Activated CD8-positive, alpha-beta memory T cell treated with anti-CD3 and anti-CD28 coated beads, Interleukin-2, amount 10 ng/mL, durations not matched to agents 7 days and 5 days (primary cell): ENCODE measurements at places on chromosomes 5 and 9. TPM values are rescaled to one million over a fixed set of nuclear protein-coding genes. Genes with fewer than 3 reads are reported as not detected.

The MSMP gene
- total RNA-seq: not detected

The TLX3 gene
- total RNA-seq: not detected

The TMEM215 gene
- total RNA-seq: not detected

DNA sequence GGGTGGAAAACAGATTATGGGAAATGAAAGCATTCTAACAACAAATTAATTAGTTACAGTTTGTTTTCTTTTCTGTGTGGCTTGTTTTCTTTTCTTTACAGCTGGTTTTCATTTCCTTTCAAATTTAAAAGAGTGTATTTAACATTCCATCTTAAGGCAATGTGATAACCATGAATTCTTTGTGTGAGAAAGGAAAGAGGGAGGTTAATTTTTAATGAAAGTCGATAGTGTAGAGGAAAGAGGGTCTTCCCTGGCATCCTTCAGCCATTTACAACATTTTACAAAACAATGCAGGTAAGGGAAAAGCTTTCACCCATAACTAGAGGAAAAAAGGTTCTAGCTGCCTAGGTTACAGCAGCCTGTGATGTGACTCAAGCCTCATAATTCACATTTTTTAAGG lies 43.9 kb upstream of the IL33 start:
- H3K27me3 ChIP-seq: peaks cover 7% of the 10 kb centered on the region
- DNase-seq: no peak
- no peak overlapping the region for H3K27ac ChIP-seq
- no peaks in the 10 kb centered on the region for H3K4me1 ChIP-seq
- H3K36me3 ChIP-seq: peaks cover 2% of the 10 kb centered on the region

The SERF1B gene
- 6.0 TPM for total RNA-seq

DNA sequence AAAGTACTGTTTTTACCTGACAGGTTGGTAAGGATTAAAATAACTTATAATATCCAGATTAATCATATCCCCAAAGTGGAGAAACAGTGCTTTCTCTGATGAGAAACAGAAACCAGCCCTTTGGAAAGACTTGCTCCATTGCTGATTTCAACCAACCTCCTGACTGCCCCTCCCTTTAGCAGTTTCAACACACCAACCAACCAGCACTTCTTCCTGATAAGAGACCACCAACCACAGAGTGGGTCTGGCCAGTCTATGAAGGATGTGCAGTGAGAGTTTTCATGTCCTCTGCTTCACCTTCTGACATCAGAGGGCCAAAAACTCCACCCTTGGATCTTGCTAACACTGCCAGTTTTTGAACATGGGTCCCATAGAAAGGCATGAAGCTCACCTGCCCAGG lies 28.1 kb downstream of the RIGI start:
- H3K27ac ChIP-seq: peak overlapping the region; percentile 29
- peaks cover 62% of the 10 kb centered on the region for H3K36me3 ChIP-seq
- no peak for DNase-seq
- H3K27me3 ChIP-seq: no peaks in the 10 kb centered on the region
- no peak overlapping the region for H3K4me3 ChIP-seq
- H3K4me1 ChIP-seq: peaks cover 6% of the 10 kb centered on the region

DNA sequence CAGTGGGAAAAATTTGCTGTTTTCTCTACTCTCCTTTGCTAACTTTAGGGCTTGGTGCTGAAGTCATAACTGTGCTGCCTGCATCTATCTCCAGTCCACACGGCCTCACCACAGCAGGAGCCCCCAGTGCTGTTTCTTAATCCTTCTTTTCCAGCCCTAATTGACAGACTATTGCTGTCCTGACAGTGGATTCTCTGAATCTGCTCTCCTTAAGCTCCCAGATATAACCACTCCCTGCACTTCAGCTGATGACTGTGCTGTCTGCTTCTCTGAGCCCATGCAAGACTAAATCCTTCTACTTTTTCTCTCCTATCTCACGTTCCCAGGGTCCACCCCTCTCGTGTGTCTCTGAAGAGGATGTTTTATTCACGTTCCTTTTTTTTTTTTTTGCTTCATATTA lies 19.7 kb upstream of the GRIA1 start:
- H3K4me1 ChIP-seq: no peaks in the 10 kb centered on the region
- H3K4me3 ChIP-seq: no peak overlapping the region
- no peaks in the 10 kb centered on the region for H3K27me3 ChIP-seq
- H3K27ac ChIP-seq: no peak overlapping the region
- H3K36me3 ChIP-seq: no peaks in the 10 kb centered on the region
- no peak for DNase-seq

DNA sequence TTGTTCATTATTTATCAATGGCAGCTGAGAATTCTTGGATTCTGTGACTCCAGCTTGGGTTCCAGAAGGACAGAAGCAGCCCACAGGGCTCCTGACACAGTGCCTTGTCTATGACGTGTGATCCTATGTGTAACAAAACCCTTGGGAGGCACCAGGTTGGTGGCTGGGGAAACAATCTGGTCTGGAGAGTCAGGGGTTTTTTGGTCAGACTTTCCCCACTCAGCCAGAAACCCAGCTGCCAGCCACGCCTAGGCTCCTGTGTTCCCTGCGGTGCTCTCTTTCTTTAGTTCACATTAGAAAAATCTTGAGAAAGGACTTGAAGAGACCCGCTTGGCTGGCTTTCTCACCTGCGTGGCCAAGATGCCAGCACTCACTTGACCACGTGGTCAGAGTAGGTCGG lies 15.5 kb upstream of the ZBED3 start:
- no peak overlapping the region for H3K4me3 ChIP-seq
- DNase-seq: no peak
- H3K4me1 ChIP-seq: peaks cover 4% of the 10 kb centered on the region
- no peaks in the 10 kb centered on the region for H3K27me3 ChIP-seq
- H3K27ac ChIP-seq: no peak overlapping the region

The PCDHGB6 gene
- not detected for total RNA-seq

DNA sequence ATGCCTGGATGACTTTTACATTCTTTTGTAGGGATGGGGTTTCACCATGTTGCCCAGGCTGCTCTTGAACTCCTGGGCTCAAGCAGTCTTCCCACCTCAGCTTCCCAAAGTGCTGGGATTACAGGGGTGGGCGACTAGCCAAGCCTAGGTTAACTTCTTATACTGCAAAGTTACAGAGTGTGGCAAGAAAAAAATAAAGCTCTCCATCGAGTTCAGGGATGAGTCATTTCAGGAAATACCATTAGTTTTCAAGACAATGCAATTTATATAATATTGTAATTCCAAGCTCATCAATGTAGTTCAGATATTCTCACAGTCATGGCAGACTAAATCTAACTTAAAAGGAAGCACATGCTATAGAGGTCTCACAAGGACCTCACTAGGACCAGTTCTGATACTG lies 11.5 kb upstream of the ABO start:
- no peak overlapping the region for H3K27ac ChIP-seq
- H3K4me1 ChIP-seq: no peaks in the 10 kb centered on the region
- no peak overlapping the region for H3K4me3 ChIP-seq
- H3K27me3 ChIP-seq: peaks cover 10% of the 10 kb centered on the region
- DNase-seq: no peak

DNA sequence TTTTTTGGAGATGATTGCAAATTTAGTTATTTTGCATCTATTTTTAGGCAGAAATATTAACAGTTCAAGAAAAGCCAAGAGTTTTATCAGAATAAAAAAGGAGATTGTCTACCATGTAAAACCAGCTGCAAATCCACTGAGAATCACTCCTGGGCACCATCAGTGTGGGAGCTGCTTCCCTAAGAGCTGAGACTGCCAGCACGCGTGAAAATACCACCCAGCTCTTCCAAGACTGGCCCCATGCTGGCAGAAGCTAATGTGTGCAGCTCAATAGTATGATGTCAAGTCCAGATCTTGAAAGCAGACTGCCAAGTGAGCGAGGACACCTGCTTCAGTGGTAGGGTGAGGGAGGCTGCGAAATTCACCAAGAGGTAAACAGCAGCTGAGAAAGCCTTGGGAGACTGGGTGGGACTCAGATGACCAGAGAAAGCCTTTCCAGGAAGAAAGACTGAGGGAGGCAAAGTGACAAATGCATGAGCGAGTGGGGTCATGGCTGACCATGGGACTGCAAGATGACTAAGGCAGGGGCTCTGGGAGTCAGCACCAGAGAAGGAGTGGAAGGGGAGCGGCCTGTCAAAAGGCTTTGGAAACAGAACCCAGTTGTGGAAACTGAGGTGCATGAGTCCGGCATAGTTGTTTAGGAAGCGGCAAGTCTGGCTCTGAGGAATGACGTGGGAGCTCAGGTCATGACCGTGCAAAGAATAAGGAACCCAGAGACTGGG lies 200.9 kb downstream of the GADD45G start:
- peaks cover 65% of the 10 kb centered on the region for H3K27me3 ChIP-seq
- no peak overlapping the region for H3K4me3 ChIP-seq
- no peaks in the 10 kb centered on the region for H3K36me3 ChIP-seq
- DNase-seq: no peak

GRCh38 chr5:166962461-166962860 lies 1329.0 kb upstream of the WWC1 start:
- DNase-seq: no peak
- no peak overlapping the region for H3K4me3 ChIP-seq
- H3K27ac ChIP-seq: no peak overlapping the region
- no peaks in the 10 kb centered on the region for H3K27me3 ChIP-seq

The ALDH1A1 gene
- not detected for total RNA-seq

The SHOC1 gene
- not detected for total RNA-seq

The CORO2A gene
- 11.5 TPM for total RNA-seq
